CD8-positive, alpha-beta memory T cell (primary cell): ENCODE measurements at places on chromosomes 7 and 10. TPM values are rescaled to one million over a fixed set of nuclear protein-coding genes. Genes with fewer than 3 reads are reported as not detected.

DNA sequence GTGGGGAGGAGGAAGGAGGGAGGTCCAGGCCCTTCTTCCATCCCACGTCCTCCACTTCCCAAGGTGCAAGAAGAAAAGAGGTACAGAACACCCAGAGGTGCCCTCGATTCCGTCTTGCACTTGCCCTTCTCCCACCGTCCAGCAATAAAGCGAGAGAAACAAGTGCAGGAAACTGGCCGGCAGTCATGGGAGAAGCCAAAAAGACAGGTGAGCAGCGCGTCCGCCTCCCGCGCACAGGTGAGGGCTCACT is 1.3 kb downstream of the C10orf95 start:
- no peak for DNase-seq

- DNase-seq: no peak
Observed at GRCh38 chr10:116888380-116889055, 39.2 kb downstream of the ENO4 start.

IRF5 gene
- total RNA-seq: 7.1 TPM

IDI2 gene
- not detected for total RNA-seq

CPVL gene
- total RNA-seq: 1.0 TPM

UTF1 gene
- total RNA-seq: not detected

- no peak for DNase-seq
Observed at GRCh38 chr7:113796557-113796956, 122.3 kb downstream of the PPP1R3A start.

GRCh38 chr10:111281516-111281915 is 204.7 kb downstream of the ADRA2A start:
- DNase-seq: no peak

LFNG gene
- 30.8 TPM for total RNA-seq

DNA sequence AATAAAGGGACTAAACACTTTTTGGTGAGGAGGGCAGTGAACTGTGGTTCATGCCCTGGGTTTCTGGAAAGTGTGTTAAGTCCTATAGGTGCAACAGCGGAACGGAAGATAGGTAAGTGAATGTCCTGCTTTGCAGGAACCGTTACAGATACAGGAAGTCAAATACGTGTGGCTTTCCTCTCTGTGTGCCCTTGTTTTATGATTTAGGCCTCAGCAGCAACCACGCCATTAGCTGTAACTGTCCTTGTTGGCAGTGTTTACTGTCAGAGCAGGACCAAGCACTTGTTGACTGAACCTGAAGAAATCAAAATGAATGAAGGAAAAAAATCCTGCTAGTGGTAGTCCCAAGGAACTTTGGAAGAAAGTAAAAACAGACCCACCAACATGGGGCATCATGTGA is 150.3 kb downstream of the PIP4K2A start:
- DNase-seq: no peak

- no peak for DNase-seq
Observed at GRCh38 chr10:79431428-79431827, 14.0 kb downstream of the ZCCHC24 start.

DNA sequence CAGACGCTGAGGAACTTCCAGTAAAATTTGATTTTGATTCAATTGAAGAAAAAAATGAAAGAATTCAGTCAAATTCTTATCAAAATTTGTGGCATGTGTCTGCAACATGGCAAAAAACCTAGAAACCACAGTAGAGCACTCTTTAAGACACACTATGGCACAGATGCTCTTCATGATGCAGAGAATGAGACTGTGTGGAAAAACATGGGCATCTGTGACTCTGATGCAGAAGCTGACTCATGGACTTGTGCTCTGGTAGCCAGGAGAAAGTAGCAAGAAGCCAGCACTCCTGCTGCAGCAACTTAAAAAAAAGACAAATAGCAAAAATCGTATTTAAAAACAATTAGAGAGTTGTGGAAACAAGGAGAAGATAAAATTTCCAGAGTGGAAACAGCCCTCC is 8.9 kb upstream of the KCNK18 start:
- no peak for DNase-seq

RAB19 gene
- total RNA-seq: 10.4 TPM

GRCh38 chr7:28531291-28531690 is 119.0 kb downstream of the CREB5 start:
- no peak for DNase-seq

SYT15B gene
- 0.22 TPM for total RNA-seq

DNA sequence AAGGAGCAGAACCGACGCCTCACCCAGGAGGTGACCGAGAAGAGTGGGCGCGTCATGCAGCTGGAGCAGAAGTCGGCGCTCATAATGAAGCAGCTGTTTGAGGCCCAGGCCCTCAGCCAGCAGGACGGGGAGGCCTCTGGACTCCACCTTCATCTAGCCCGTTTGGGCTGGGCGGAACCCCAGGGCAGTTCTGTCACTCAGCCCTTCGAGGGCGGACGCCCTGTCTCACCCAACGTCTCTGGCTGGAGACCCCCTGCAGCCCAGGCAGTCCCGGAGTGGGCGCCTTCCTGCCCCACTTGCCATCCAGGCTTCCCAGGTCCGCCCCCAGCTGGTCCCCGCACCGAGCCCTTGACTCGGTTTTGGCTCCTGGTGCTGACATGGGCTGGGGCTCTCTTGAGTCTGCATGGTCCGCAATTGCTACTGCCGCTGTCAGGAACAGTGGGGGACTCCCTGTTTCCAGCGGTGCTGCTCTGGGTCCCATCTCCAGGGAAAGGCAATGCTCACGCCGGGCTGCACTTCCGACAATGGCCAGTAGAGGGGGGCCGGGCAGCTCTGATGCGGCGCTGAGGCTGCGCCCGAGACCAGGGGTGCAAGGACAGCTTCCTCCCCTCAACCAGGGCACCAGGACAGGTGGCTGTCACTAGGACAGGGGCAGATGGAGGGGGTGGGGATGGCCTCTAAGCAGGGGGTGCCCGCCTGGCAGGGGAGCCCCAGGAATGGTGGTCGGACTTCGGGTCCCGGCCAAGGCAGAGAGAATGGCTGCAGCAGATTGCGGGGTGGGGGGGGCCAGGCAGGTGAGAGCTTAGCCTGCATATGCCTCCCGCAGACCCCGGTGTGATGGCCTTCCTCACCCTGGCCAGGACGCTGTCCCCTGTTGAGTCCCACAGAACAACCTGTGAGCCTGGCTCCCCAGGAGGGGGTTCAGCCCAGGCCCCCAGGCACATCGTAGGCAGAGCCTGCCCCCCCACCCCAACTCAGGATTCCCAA is 71.2 kb upstream of the KCTD7 start:
- DNase-seq: peak; percentile 79

DNA sequence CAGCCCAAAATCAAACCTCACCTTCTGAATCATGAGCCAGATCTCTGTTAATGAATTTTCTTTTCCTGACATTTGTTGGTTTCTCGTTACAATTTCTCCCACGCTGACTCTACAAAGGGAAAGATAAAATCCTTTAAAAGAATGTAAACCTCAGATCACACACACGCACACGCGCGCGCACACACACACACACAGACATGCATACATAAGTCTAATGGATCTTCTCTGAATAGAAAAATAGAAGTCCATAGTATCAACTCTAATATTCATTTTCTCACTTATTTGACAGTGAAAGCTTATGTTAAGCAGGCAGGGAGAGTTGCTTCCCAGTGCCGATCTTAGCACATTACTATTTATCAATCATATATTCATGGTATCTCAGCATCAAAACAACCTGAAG is 1.4 kb downstream of the ETV1 start:
- DNase-seq: no peak
